Activated B cell treated with CpG ODN at 0.5 μM for 24 hours (primary cell): ENCODE measurements at places on chromosomes 1 and 21.

DNA sequence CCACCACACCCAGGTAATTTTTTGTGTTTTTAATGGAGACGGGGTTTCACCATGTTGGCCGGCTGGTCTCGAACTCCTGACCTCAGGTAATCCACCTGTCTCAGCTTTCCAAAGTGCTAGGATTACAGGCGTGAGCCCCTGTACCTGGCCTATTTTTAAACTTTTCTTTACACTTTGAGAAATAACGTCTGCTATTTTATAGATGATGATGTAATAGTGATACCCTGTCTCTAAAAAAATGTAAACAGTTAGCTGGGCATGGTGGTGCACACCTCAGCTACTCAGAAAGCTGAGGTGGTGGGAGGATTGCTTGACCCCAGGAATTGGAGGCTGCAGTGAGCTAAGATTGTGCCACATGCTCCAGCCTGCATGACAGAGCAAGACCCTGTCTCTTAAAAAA lies 47.9 kb downstream of the RALGPS2 start:
- H3K27me3 ChIP-seq: no peaks in the 10 kb centered on the region
- no peak overlapping the region for H3K4me3 ChIP-seq
- H3K27ac ChIP-seq: peak overlapping the region; percentile 61
- H3K36me3 ChIP-seq: peaks cover 57% of the 10 kb centered on the region

DNA sequence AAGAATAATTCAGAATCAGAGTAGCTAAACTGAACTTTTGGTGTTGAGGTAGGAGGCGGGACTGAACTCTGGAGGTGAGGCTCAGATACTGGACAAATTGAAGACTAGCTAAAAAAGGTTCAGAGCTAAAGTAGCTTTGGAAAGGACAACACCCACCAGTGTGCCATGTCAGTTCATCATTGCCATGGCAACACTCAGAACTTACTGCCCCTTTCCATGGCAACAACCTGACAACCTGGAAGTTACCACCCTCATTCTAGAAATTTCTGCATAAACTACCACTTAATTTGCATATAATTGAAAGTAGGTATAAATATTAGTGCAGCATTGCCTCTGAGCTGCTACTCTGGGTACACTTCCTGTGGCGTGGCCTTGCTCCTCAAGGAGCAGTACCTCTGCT lies 30.3 kb upstream of the POGK start:
- no peak for DNase-seq
- H3K27ac ChIP-seq: no peak overlapping the region
- no peaks in the 10 kb centered on the region for H3K4me1 ChIP-seq
- H3K36me3 ChIP-seq: no peaks in the 10 kb centered on the region
- no peak overlapping the region for H3K4me3 ChIP-seq

GRCh38 chr21:37800057-37800455 lies 116.2 kb downstream of the KCNJ6 start:
- no peaks in the 10 kb centered on the region for H3K36me3 ChIP-seq
- no peak overlapping the region for H3K27ac ChIP-seq
- H3K27me3 ChIP-seq: no peaks in the 10 kb centered on the region
- no peak for DNase-seq
- no peaks in the 10 kb centered on the region for H3K4me1 ChIP-seq

GRCh38 chr1:80170811-80171485 lies 1164.4 kb upstream of the ADGRL4 start:
- H3K36me3 ChIP-seq: no peaks in the 10 kb centered on the region
- no peak overlapping the region for H3K4me3 ChIP-seq
- no peak for DNase-seq
- H3K4me1 ChIP-seq: no peaks in the 10 kb centered on the region
- no peak overlapping the region for H3K27ac ChIP-seq
- H3K27me3 ChIP-seq: no peaks in the 10 kb centered on the region

DNA sequence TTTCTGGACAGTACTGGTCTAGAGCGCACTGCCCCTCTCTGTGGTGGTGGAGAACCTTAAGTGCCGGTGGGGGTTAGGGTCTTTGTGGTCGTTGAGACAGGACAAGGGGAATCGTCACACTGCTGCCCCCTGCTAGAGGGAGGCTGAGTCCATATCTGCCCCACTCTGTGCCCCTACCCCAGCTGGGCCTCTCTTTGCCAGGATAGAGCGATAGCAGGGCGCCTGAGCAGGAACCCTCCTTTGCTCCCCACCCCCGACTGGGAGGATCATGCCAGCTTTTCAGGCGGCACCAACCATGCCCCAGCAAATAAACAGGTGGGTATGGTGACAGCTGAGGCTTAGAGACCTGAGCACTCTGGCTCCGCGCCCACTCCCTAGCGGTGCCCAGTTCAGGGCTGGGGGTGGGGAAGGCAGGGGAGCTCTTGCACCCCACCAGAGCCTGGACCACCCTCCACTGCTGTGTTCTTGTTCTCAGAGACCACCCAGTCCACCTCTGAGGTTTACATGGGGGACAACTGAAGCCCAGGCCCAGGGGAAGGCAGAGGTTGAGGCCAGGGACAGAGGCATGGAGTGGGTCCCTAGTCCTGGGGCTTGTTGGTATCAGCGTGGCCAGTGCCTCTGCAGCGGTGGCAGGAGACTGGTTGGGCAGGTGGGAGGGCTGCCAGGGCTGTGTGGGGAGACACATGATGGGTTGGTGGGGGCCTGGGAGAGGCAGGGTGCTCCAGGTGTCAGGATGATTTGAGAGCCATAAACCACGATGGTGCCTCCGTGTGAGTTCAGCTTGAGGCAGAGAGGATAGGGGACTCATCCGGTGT lies 1.6 kb downstream of the PADI2 start:
- H3K4me1 ChIP-seq: peaks cover 32% of the 10 kb centered on the region
- peaks cover 13% of the 10 kb centered on the region for H3K27me3 ChIP-seq
- no peak for DNase-seq

- H3K27me3 ChIP-seq: no peaks in the 10 kb centered on the region
- peaks cover 36% of the 10 kb centered on the region for H3K4me1 ChIP-seq
- H3K36me3 ChIP-seq: peaks cover 8% of the 10 kb centered on the region
- peak overlapping the region; percentile 85 for H3K4me3 ChIP-seq
- peak overlapping the region; percentile 77 for H3K27ac ChIP-seq
- DNase-seq: no peak
Measured at GRCh38 chr21:36155603-36156338, 853 bp upstream of the DOP1B start.
